Activated naive CD8-positive, alpha-beta T cell treated with anti-CD3 and anti-CD28 coated beads for 36 hours (primary cell): ENCODE measurements at places on chromosomes 2 and 18. TPM values are rescaled to one million over a fixed set of nuclear protein-coding genes. Genes with fewer than 3 reads are reported as not detected.

GRCh38 chr2:74036450-74037195 is 51.9 kb downstream of the TET3 start:
- H3K4me3 ChIP-seq: no peak overlapping the region
- H3K36me3 ChIP-seq: peaks cover 9% of the 10 kb centered on the region
- peak overlapping the region; percentile 0 for H3K27ac ChIP-seq
- DNase-seq: no peak

- H3K36me3 ChIP-seq: peaks cover 39% of the 10 kb centered on the region
- H3K27me3 ChIP-seq: no peaks in the 10 kb centered on the region
- no peak for DNase-seq
- H3K4me3 ChIP-seq: no peak overlapping the region
- H3K27ac ChIP-seq: no peak overlapping the region
Observed at GRCh38 chr2:97911206-97911921, 84.4 kb downstream of the TMEM131 start.

DNA sequence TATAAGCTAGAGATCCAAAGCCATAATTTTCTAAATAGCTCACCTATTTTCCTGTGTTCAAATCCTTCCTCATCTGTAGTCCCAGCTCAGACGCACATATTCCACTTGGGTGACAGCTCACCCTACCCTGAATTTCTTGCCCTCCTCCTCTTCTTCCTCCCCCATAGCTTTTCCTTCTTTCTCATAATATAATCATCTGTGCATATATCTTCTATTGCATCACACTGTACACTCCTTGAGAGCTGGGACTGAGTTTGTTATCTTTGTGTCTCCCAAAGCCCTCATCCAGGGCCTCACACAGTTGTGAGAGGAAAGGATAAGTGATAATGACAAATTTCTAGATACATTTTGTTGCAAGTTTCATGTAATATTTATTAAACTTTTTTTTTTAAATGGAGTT is 55.9 kb upstream of the RTN4 start:
- H3K4me3 ChIP-seq: no peak overlapping the region
- H3K36me3 ChIP-seq: no peaks in the 10 kb centered on the region
- H3K27me3 ChIP-seq: no peaks in the 10 kb centered on the region
- H3K27ac ChIP-seq: no peak overlapping the region
- H3K4me1 ChIP-seq: peaks cover 2% of the 10 kb centered on the region

GRCh38 chr18:35443434-35443833 is 54.3 kb downstream of the INO80C start:
- no peak overlapping the region for H3K4me3 ChIP-seq
- no peaks in the 10 kb centered on the region for H3K36me3 ChIP-seq
- H3K27me3 ChIP-seq: no peaks in the 10 kb centered on the region
- H3K4me1 ChIP-seq: no peaks in the 10 kb centered on the region
- no peak overlapping the region for H3K27ac ChIP-seq
- DNase-seq: no peak

Gene KATNAL2
- total RNA-seq: 1.6 TPM

DNA sequence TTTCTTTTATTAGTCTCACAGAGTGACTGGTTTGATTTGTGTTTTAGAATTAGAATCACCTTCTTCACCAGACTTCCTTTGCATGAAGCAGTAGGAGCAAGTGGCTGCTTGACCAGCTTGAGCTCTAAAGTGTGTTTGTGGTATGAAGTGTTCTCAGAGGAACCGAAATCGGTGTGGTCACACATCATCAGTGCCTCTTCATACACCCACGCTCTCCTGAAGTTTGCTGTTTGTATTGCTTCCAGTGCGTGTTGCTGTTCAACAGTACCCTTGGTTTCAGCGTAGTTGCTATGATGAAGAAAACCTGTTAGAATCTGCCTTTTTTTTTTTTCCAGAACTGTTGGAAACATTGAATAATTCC is 77.9 kb downstream of the LIMS1 start:
- peak overlapping the region; percentile 22 for H3K27ac ChIP-seq
- DNase-seq: peak; percentile 16
- H3K36me3 ChIP-seq: peaks cover 4% of the 10 kb centered on the region
- peaks cover 35% of the 10 kb centered on the region for H3K4me1 ChIP-seq
